ENCODE measurements at places on chromosomes 5 and 9.

GRCh38 chr9:89920131-89920530 is 315.3 kb downstream of the GADD45G start:
- DNase-seq: no peak

- no peak for DNase-seq
Measured at GRCh38 chr9:70438341-70438928, 24.0 kb upstream of the KLF9 start.

DNA sequence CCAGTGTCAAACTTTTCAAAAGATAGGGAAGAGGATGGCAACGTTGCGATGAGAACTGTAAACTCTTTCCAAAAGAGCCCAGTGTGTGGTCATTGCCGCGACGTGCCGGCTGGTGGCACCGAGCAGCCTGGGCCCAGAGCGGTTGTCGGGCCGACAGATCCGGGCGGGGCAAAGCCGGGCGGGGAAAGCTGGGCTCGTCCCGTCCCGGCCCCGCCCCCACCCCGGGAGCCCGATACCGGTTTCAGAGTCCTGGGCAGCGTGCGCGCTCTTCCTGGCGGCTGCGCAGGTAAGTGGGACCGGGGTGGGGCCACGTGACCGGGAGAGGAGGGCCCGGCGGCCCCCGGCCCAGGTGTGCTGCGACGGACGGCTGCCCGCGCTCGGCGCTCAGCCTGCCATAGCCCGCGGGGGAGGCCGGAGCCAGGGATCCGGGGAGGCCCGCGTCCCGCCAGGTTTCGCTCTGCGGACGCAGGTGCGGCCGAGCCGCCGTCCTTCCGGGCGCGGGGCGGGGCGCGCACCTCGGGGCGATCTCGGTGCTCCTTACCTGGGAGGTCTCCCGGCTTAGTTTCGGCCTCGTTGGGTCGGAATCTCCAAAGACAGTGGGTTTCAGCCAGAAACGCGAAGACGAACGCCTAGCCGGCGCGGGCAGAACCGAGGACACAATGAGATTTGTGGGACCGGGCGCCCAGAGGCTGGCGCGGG is at the start of gene MARVELD2:
MARVELD2 (plus strand) TSS at position 232 of the 699 bp plus-strand sequence. CDS start 4,270 bp downstream, outside the sequence.
- DNase-seq: peak; percentile 24

DNA sequence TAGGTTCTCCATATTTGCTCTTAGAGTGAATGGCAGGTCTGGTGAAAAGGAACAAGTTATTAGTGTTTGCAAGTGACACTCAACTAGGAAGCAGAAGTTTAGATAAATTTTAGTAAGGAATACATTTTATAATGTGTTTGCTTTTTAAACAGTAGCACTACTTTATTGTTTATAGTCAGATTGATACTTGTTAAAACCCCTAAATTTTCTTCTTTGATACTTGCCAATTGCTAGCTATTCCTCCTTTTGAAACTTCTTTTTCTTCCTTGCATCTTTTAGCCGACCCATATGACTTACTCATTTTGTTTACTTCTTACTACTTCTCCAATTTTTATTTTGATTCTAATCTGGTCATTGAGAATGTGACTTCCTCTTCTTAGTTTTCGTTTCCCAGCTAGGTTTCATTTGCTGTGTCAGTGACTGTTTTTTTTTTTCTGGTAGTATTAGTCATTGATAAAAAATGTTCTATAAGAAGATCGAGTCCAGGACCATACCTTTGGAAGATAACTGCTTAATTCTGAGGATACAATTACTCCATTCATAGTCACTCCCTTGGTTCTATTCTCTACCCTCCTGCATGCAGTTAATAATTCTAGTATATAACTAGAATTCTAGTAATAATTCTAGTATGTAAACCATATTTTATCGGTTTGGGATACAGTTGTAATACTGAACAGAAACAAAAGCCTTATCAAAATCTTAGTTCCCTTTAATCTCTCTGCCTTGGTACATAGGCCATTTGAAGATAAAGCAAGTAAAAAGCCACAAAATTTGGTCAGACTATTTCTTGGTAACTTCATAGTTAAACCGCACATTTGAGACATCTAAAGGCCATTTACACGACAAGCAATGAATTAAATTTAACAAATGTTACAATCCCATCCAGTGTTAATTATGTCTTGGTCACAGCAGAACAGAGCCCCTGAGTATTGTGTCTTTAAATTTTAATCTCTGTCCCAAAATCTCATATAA is 2.8 kb upstream of the RICTOR start:
- DNase-seq: no peak

- DNase-seq: no peak
Measured at GRCh38 chr5:91077623-91078022, 305.5 kb downstream of the ARRDC3 start.

DNA sequence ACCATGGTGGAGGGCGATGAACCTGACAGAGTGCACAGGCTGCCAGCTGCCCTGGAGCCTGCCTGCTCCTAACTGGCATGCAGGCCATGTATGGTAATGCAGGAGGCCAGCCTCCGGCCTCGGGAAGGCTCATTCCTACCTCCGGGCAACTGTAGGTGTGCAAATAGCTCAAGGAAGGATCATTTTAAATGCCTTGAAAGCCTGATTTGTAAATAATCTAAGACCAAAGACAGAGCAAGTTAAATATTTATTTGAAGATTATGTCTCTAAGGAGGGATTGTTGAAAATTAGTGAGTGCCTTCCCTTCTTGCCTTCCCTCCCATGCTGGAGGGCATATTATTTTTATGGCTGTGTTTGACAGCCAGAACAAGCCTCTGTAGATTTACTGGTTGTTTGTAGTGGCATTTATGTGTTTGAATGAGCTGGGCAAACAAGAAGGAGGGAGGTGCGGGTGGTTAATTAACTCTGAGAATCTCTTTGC is 285.7 kb upstream of the TUT7 start:
- no peak for DNase-seq

DNA sequence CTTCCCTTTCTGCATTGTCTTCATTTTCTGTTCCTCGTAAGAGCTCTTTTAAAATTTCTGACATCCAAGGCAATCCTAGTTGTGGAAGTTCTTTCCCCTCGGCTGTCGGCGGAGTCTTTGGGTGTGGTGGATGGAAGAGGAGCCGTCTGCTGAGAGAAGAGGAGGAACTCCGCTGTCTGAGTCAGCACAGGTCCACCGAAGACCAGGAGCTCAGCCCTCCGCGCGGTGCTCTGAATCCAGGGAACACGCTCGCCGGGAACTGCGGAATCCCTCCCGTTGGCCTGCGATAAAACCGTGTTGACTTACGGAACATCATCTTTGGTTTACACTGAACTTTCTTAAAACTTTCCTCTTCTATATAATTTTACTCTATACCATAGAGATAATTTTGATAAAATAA is 100.7 kb upstream of the IRX4 start:
- no peak for DNase-seq

DNA sequence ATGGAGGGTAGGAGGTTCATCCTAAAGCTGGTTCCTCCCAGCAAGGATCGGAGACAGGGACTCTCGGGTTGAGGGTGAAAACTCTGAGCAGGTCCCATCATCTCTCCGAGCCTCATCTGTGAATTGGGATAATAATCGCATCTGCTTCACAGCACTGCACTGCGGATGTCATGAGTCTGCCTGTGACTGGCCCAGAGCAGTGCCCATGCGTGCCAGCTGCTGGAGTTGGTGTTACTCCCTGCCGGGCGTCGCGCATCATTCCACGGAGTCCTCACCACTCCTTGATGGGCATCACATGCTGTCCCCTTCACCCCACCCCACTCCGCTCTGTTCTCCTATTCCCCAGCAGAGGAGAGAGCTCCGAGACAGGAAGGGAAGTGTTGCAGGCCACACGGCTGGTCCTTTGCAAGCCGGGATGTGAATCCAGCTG is 35.1 kb upstream of the ORM1 start:
- DNase-seq: no peak

DNA sequence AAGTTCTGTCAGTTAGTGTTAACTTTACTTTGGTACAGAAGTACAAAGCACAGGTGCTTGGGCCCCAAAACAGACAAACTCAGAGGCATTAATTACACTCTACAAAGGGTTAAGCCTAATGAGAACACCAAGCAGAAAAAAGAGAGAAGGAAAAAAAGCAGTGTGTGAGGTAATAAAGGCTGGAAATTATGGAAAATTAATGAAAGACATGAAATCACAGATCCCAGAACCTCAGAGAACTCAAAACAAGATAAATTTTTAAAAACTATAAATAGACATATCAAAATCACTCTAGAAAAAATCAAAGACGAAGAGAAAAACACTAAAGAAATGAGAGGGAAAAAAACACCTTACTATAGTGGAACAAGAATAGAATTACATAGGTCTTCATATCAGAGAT is 354.2 kb upstream of the ADAMTS16 start:
- no peak for DNase-seq

GRCh38 chr5:30051976-30052375 is 1141.5 kb upstream of the CDH6 start:
- no peak for DNase-seq

GRCh38 chr5:154892369-154892771 is 33.9 kb downstream of the CNOT8 start:
- no peak for DNase-seq

- DNase-seq: no peak
Measured at GRCh38 chr5:170414786-170415185, 25.6 kb upstream of the KCNMB1 start.

DNA sequence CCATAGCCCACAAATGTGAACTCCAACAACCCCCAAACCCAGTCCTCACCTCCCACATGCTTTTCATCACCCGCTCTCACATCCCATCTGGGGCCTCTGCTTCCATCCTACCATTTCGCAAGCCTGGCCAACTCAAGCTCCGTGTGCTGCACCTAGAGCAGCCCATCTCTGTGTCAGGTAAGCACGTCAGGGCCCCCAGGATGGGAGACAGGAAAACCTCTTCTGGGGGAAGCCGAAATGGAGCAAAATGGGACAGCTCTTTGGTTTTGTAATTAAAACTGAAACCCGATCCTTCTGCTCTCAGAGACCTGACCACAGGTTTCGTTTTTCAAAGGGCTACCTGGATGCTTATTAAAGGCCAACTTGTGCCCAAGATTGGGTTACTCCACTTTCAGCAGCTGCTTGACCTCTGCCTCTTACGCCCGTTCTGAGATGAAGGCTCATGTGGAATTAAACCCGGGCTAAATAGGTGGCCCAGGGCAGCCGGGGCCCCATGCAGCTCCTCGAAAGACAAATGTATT is 287.7 kb downstream of the SLIT3 start:
- DNase-seq: no peak

DNA sequence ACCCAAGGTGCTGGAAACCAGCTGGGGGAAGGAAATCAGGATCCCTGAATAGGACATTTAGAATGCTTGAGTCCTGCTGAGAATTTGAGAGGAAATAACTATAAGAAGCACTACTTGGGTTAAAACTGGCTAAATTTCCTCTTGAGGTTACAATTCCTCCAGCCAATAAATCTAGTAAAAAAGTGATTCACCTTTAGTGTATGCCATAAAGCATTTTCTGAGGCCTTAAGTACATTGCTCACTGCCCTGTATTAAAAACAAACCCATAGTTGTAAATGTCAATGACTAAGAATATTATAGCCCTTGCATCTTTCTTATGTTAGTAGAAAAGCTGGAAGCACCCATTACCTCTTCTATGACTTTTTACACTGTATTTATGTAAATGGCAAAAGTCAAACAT is 634.7 kb upstream of the ARRDC3 start:
- DNase-seq: no peak

DNA sequence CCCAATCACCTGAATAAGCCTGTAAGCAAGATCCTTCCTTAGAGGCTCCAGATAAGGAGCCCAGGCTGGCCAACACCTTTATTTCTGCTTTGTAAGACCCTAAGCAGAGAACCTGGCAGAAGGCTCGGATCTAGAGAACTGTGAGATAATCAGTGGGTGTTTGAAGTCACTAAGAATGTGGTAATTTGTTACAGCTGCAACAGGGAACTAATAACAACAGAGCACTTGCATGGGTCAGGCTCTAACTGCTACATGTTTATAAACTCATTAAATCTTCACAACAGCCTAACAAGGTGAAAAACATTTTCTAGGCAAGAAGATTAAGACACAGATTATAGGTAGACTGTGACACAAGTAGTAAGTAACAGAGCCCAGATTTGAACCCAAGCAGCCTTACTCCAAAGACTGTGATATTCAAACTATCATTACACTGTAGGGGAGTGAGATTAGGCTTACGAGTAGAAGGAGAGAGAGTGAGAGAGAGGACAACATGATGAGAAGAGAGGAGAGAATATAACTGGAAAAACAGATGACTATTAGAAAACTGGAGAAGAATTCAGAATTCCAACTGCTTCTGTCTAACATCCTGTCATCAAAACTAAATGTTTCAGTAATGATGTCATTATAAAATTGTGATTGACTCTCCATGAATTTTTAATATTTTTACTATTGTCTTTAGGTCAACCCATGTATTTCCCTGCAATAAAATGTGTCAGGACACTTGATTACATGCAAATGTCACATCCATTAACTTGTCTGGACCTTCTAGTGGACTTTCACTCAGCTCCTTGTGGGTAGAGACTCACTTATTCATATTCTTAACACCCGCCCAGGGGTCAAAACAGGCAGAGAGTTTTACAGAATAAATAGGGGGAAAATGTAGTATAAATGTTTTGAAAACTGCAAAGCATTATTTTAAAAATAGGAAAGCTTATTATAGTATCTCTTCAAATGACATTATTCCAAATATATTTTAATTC is 290.9 kb upstream of the RGMB start:
- DNase-seq: no peak

DNA sequence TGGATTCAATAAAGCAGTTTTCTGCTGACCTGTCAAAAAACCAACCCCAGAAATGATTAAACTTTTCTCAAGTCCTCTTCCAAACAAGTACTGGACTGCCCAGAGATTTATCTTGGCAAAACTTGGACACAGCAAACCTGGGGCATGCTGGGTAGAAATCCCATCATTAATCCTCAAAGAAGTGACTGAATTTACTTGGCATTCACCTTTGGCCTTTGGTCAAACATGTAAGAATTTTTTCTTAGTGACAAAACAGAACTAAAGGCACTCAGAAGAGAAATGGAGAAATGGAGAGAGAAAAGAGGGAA is 248.6 kb upstream of the NREP start:
- no peak for DNase-seq

- no peak for DNase-seq
Measured at GRCh38 chr9:121279776-121280388, 11.9 kb downstream of the GSN start.

DNA sequence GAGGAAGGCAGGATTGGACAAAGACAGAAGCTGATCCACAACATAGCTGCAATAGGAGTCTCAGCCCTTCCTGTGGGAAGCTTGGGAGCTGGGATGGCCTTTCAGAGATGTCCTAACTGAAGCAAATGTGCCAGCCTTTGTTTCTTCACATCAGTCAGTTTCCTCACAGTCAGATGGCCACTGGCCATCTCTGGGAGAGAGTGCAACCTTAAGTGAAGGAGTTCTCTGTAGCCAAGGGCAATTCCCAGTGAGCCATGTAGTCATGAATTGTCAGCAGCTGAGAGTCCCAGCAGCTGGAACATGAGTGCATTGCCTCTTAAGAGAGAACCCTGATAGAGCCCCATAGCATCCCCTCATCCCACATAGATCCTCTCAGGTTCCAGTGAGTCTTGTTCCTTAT is 89.1 kb upstream of the LIFR start:
- no peak for DNase-seq

GRCh38 chr5:120767178-120767820 is 303.2 kb downstream of the PRR16 start:
- no peak for DNase-seq
